ENCODE measurements at places on chromosomes 2 and 18.

DNA sequence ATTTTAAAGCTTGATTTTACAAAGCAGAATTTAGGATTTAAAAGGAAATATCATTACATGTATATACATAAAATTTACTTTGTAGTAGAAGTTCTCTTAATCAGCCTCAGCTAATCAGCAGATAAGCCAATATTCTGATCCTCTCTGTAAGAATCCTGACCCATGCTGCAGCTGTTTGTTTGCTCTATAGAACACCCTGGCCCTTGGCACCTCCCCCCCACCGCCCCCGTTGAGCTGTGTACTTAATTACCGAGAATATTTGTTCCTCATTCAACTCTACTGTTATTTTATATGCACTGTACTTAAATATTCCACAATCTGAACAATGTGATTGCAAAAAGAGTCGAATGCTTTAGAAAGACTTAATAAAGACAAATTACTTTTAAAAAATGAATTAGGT lies 98.0 kb downstream of the EVA1A start:
- no peak for DNase-seq

DNA sequence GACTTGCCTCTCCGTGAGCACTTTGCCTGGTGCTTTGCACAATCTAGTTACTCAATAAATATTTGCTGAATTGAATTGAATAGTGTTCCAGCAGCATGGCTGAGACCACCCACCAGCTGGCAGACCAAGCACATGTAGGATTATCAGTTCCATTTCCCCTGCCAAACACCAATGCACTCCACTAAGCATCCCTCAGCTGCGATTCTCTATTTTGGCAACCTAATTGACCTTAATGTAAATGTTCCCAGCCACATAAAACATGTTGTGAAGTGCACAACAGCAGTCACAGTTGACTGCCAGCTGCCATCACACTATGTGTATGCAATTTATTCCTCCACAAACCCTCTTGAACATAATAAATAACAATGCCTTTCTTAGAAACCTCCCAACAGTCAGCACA lies 1879.4 kb upstream of the PIK3C3 start:
- DNase-seq = peak; percentile 48

DNA sequence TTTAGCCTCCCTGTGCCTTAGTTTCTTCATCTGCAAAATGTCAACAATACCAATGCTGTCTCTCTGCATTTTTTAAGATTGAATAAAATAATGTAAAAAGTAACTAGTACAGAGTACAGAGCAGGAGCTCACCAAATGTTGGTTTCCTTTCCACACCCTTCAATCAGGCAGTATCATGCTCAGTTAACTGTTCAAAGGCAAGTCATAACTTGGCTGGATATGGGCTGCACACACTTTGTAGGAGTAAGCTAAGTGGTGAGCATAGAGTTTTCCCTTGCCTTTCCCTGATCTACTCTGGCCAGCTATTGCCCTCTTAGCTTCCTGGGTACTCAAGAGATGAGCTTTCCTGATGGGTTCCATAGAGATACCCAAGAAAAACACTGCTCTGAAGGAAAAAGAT lies 77.9 kb downstream of the CYBRD1 start:
- DNase-seq = no peak

- DNase-seq = no peak
Measured at GRCh38 chr2:101766871-101767739, 69.6 kb downstream of the MAP4K4 start.

GRCh38 chr2:180656455-180656847 lies 324.0 kb upstream of the UBE2E3 start:
- no peak for DNase-seq

DNA sequence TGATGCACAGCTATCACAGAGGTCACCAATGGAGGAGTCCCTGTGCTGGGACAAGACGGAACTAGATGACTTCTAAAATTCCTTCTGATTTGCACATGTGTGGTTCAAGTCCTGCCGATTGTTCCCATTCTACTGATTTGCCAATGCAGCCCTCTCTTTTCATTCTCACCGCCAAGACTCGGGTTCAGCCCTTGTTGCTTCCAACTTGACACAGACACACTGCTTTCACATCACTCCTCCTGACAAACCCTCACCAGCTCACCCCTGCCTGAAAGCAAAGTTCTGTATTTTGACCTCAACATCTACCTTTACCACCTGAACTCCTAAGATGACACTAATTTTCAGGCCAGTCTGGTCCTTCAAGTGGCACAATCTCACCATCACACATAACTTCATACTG lies 25.5 kb downstream of the REEP1 start:
- no peak for DNase-seq

DNA sequence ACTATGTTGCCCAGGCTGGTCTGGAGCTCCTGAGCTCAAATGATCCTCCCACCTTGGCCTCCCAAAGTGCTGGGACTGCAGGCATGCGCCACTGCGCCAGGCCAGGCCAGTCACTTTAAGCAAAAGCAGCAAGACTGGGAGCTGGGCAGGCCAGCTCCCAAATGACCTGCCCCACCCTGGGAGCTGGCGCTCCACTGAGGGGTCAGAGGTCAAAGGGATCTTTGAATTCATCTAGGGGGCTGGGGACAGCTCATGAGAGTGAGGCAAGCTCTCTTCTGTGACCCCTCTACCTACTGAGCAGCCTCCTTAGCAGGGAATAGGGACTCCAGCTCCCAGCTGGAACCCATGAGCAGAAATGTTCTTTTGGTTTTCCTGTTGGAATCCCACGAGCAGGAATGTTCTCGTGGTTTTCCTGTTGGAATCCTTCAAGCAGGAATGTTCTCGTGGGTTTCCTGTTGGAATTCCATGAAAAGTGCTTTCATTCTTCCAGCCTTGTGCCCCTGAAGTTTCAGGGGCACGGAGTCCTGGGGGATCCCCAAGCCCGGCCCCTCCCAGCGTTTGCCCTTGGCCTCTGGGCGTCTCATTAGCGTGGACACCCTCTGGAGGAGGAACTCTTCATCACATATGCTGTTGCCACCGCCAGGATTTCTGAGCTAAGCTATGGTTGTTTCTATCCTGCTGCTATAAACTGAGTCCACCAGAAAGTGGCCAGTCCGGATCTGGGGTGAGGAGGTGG lies 162.0 kb upstream of the HAAO start:
- DNase-seq = no peak

DNA sequence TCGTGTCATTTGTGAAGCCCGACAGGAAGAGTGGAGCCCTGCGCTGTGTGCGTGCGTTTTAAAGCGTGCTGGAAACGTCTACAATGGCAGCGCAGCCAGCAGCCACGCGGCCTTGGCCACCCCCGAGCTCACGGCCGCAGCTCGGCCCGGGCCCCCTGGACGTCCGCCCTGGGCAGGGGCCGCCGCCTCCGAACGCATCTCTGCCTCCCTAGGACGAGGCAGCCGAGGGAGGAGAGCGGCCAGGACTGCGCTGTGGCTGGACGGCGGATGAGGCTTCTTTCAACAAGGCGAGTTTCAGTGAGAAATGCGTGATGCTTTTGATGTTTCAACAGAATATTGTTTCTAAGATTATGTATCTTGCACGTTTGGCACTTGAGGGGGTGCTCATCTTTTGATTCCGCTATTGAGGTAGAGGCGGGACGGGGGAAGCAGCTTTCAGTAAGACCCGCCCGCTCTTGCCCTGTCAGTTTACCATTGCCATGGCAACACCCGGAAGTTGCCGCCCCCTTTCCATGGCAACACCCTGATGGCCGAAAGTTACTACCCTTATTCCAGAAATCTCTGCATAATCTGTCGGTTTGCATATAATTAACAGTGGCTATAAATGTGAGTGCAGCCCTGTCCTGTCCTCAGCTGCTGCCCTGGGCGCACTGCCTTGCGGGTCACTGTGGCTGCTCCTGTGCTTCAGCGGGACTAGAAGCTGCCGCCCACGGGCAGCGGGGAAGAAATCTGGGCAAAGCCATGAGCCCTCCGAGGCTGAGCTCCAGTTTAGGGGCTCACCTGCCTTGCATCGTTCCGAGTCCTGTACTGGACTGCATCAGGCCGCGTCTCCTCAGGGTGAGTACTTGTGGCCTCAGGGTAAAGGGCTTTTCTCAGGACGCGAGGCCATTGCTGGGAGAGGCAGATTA lies 38.6 kb downstream of the ADNP2 start:
- peak; percentile 35 for DNase-seq

DNA sequence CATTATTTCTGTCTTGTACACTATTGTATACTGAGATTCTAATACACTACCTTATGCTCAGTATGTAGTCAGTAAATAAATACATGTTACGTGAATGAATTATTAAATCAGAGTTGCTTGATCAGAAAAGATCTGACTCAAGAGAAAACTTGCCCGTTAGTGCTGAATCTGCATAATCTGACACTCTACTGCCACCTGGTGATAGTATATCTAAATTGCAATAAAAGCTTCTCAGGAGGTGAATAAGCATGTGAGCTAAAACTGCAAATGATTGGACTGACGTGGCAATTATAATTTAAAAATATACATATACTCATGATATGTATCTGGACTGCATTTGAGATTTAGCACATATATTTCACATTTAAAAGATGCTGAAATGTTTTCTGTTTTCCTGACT lies 70.4 kb downstream of the KIAA1328 start:
- peak; percentile 23 for DNase-seq

GRCh38 chr2:235756491-235756890 lies 262.6 kb downstream of the AGAP1 start:
- no peak for DNase-seq

DNA sequence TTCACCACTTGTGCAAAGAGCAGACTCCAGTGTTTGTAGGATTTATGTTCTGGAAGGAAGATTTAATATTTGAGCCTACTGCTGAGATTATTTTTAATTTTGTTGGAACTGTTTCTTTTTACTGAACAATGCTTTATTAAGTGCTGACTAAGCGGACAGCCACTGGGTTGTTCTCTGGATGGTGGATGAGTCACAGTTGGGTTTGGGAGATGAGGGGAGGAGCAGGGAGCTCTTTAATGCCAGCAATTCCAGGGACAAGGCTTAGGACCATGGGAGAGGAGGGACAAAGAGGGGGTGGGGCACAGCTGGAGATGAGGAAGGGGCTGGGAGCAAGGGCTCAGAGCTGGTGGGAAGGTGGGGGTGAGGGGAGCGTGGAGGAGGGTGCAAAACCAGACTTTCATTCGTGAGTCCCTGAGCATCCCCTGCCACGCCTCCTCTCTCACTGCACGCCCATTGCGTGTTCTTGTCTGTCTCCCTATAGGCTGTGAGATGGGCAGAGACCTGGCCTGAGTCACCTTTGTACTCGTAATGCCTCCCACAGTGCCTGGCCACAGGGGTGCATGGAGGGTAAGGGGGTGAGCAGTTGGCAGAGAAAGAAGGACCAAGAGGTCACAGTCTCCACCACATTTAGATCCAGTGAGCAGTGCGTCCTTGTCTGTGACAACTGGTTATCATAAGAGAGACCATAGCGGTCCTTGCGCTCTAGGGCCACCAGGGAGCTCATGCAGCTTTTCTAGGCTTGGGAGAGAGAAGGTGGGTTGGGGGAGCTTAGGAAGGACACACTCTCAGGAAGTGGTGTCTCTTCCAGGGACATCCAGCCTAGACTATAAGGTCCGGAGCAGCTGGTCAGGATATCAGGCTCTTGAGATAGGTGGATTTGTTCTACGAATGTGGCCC lies 18.4 kb downstream of the SLC4A3 start:
- no peak for DNase-seq

GRCh38 chr2:235171550-235172031 lies 219.8 kb downstream of the SH3BP4 start:
- no peak for DNase-seq

DNA sequence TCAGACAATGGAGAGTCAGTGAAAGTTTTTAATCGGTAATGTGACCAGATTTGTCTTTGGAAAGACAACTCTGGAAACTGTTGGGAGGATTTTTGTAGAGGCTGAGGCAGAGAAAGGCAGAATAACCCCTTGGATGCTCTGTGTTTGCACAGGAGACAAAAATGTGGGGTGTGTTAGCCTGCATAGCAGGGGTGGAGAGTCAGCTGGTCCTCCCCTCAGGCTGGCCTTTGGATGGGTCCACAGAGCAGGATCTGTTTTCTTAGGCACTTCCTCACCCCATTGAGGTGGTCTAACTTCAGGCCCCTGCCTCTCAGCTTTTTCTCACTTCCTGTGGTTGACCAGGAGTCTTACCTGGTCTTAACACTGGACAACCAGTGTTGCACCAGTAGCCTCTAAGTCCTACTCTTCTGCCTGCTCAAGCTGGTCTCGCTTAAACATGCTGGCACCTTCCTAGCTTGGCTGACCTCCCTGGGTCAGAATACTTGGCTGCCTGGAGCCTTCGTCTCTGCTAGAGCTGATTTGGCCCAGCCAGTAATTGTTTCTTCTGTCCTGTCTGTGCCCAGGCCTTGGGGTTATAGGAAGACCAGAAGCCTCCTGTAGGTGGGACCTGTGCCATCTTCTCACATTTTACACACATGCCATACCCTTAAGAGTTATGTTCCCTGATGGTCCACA lies 259.8 kb upstream of the RASGRP3 start:
- DNase-seq = peak; percentile 25

- no peak for DNase-seq
Measured at GRCh38 chr2:135132314-135132713, 80.2 kb downstream of the RAB3GAP1 start.

GRCh38 chr18:56907771-56908170 lies 239.1 kb upstream of the BOD1L2 start:
- no peak for DNase-seq

DNA sequence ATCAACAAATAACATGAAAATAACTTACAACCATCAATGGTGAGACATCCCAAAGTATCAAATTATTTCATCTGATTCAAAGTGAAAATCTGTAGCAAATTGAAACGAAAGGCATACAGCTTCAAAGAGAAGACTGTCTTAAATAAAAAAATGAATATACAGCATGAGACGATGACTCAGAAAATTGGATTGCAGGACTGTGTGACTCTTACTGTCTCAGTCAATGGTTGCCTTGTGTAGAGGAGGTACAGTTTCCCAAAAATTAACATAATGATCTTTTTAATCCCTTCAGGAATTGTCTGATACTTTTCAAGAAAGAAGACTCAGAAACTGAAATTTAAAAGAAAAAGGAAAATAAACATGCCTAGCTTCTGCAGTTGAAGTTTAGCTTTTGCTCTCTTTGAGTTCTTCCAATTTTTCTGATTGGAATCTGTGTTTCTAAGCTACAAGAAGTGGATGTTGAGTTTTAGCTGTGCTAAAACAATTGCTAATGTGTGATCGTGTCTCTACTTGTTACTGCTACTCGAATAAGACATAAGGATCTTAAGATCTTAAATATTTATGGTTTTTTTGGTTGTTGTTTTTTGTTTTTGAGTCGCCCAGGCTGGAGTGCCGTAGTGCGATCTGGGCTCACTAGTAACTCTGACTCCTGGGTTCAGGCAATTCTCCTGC lies 41.1 kb upstream of the EPB41L3 start:
- no peak for DNase-seq

GRCh38 chr2:154698296-154698720 lies at the start of gene KCNJ3:
Gene KCNJ3, plus strand, starts transcription at chr2:154698695. Its CDS starts 81 bp downstream, at chr2:154698776.
- DNase-seq = no peak

- no peak for DNase-seq
Measured at GRCh38 chr2:4732560-4732959, 959.6 kb upstream of the SOX11 start.

GRCh38 chr2:88053934-88054781 lies 1.4 kb downstream of the KRCC1 start:
- no peak for DNase-seq

DNA sequence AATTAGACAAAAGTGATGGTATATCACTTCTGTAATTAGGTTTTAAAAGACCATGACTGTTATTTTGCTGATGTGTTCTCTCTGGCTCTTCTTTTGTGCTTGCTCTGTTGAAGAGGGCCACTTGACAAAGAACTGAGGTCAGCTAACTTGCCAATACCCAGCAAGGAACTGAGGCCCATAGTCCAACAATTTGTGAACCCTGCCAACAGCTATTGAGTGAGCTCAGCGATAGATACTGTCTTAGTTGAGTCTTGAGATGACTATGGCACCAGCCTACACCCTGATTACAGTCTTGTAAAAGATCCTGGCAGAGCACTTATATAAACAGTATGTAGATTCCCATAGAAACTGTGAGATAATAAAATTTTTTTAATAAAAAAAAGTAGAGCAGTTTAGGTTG lies 103.0 kb downstream of the BMPR2 start:
- DNase-seq = no peak
